ENCODE measurements at places on chromosomes 6 and 20. TPM values are rescaled to one million over a fixed set of nuclear protein-coding genes. Genes with fewer than 3 reads are reported as not detected.

DNA sequence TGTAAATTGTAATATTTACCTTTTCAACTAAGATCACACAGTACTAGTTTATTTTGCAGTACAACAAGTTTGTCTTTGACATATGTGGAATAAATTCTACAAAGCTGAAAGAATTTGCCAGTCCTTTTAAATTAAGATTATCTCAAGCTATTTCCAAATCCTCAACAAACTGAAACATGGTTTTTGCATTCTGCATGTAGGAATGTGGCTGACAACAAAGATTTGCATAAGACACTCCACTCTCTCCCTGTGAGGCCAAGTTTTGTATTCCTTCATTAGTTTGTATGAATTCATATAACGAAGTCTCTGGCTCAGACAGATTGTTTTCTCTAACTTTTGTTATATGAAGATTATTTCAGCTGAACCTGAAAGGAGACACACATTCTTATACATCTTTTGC lies 124.1 kb upstream of the THEMIS start:
- DNase-seq: no peak

DEFB132 gene
- not detected for polyA plus RNA-seq

ULBP1 gene
- polyA plus RNA-seq: 2.0 TPM

SEMG2 gene
- polyA plus RNA-seq: not detected

All from right renal cortex interstitium (tissue), 3 donors.